ENCODE measurements at places on chromosomes 1 and 21.

GRCh38 chr1:204377800-204378668 is 18.3 kb upstream of the PLEKHA6 start:
- DNase-seq: peak; percentile 36

GRCh38 chr1:1427106-1427819 is 6.2 kb upstream of the ANKRD65 start:
- DNase-seq: no peak

GRCh38 chr1:110312188-110313121 is 26.7 kb upstream of the RBM15 start:
- DNase-seq: peak; percentile 28

DNA sequence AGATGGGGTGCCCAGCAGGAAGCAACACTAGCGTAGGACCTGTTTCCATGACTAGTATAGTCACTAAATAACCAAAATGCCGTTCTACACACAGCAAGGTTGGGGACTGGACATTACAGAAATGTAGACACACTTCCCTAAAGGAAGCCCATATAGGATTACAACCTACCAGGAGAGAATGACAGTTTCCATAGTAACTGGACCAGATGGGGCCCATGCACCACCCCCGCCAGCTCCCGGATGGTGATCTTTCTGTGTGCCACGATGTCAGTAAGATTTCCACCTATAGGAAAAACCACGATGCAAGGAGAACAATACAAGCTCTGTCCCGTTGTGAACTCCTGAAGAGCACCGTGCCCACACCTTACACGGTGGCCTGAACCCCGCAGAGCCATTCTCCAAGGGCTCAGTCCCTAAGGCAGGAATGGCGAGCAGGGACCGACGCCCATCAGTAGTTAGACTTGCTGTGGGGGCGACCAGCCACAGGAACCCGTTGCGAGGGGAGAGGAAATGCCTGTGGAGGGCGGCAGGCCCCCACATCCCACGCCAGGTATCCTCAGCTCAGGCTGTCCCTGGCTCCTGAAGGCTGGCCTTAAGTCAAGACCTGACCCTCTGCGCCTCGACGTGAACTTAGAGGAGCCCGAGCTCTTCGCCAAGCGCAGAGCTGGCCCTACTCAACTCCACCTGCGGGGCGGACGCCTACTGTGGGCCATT is 13.6 kb upstream of the CEP85 start:
- DNase-seq: no peak

- DNase-seq: no peak
Measured at GRCh38 chr21:30953605-30954004, 72.2 kb upstream of the KRTAP11-1 start.

- no peak for DNase-seq
Measured at GRCh38 chr1:232322162-232322734, 307.7 kb downstream of the SIPA1L2 start.

DNA sequence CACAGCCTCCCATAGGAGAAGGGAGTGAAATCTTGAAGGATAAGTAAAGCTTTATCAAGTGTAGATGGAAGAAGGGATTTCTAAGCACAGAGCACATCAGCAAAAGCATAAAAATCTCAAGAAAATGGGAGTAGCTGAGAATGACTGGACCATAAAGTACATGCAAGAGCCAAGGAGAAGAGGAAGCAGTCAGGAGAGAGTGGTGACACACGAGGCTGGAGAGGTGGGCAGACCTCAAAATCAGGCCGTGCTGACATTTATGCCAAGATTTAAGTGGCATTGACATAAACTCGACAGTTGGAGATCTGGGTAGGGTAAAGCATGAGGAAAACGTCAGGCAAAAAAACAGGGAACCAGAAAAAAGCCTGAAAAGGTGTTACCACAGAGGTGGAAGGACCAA is 62.3 kb downstream of the GFI1 start:
- DNase-seq: no peak

DNA sequence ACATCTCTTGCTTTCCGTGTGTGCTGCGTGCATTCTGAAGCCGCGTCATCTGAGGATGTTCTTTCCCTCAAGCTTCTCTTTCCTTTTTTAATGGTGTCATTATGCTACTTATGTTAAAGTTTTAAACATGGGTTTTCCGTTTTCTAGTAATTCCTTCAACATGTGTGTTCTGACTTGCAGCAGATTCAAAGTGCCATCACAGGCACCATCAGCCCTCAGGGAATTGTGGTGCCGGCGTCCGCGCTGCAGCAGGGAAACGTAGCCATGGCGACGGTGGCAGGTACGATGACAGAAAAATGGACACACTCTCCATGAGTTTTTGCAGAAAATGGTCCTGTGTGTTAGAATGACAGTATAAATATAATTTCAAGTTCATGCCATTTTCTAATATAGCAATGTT is 42.4 kb downstream of the PKNOX1 start:
- DNase-seq: no peak

DNA sequence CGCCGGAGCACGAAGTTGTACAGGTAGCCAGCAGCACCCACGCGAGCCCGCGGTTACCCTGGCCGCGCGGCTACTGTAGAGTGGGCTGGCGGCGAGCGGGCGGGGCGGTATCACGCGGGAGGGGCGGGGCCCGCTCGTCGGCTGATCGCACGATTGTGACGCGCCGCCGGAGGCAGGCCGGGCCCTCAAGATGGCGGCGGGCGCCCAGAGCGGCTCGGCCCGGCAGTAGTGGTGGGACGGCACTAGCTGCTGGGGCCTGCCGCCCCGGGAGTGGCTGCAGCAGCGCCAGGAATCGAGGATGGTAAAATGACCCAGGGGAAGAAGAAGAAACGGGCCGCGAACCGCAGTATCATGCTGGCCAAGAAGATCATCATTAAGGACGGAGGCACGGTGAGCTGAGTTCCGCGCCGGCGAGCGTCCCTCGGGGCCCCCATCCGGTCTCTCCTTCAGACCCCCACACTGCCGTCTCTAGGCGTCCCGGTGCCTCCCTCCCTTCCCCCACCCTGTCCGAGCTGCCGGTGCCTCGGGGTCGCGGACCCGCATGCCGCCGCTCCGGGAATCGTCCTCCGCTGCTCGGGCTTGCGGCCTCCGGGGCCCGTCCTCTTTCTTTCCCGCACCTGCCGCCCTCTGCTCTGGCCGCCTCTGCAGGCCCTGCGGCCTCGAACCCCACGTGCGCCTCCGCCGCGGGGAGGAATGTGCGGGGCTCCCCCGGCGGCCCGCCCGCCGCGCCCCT is 68.3 kb downstream of the SLC35A3 start:
- DNase-seq: peak; percentile 82

DNA sequence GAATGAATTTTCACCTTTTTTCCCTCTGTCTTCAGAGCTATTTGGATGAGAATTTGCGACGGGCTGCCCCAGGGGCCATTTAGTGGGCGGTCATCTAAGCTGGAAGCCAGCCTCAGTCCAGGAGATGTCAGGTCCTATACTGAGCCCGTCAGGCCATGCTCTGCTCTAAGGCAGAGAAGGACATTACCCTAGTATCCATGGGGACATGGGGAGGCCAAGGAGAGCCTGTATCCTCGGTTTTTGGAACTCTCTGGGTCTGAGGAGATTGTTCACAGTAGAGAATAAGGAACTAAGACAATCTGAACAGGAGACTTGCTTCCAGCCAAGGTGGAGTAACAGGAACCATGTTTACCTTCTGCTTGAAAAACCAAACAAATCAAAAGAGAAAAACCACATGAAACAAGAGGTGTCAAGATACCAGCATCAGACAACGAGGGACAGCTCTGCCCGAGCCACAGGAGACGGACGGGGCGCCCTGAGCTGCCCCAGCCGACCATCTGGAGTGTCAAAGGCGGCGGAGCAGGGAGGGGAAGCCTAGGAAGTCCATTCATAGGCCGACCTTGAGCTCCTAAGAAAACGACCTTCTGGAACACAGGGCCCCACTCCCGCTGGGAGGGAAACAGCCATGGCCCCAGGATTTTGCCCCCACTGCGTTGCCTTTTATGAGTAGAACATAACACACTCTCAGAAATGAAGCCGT is 20.0 kb upstream of the ADARB1 start:
- DNase-seq: no peak

DNA sequence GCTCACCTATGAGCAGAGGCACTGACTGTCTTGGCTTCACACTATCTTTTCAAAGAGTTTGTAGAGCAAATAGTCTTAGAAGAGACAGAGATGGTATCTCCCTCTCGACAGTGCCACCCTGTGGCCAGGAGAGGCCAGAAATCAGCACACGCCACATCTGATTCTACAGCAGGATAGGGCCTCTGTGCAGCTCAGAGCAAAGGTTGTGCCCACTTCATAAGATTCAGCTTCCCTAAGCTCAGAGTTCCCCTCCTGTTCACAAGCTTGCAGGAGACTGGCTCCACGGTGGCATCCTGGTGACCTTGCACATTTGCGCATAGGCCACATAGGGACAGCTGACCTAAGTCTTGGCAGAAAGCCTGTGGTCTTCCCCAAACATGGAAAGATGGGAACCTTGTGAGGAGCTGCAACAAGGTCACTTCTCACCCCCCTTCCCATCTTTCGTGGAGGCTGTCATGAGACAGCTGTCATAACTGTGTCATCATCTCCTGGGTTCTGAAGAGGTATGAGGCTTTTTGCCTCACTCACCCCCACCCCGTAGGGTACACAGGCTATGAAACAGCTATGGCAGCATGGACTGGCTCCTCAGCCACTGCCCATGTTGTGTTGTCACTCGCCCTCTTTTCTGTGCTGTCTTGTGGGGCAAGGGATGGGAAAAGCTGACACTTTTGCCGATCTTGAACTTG is 3.0 kb downstream of the ITLN2 start:
- DNase-seq: no peak

DNA sequence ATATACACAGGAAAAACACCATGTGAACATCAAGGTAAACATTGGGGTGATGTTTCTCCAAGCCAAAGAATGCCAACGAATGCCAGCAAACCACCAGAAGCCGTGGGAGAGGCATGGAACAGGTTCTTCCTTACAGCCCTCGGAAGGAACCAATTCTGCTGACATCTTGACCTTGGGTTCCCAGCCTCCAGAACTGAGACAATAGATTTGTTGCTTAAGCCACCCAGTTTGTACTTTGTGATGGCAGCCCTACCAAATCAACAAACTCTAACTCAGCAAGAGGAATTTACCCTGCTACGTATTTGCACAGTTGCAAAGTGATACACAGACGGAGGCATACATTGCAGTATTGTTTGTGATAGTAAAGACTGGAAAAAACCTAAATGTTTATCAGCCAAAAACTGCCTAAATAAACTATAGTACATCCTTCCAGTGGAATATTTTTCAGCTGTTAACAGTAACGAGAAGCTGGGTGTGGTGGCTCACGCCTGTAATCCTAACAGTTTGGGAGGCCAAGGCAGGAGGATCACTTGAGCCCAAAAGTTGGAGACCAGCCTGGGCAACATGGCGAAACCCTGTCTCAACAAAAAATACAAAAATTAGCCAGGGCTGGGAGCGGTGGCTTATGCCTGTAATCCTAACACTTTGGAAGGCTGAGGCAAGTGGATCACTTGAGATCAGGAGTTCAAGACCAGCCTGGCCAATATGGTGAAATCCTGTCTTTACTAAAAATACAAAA is 12.5 kb upstream of the ZC3H12A start:
- no peak for DNase-seq

DNA sequence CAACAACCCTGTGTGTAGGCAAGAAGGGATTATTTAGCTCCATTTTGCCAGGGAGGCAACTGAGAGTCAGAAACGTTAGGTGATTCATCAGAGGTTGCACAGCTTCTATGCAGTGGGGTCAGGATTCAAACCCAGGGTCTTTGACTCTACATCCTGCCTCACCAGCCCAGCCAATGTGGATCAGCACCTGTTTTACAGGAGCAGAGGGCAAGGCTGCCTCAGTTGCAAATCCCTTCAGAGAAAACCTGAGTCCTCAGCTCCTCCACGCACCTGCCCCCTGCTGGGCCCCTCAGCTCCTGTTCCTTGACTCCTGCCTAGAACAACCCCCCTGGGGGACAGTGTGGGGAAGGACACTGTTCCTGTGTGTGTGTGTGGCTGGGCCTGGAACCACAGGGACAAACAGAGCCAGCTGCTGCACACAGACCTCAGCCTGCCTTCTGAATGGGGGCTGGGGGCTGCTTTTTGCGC is 61.6 kb downstream of the LRRN2 start:
- DNase-seq: no peak

DNA sequence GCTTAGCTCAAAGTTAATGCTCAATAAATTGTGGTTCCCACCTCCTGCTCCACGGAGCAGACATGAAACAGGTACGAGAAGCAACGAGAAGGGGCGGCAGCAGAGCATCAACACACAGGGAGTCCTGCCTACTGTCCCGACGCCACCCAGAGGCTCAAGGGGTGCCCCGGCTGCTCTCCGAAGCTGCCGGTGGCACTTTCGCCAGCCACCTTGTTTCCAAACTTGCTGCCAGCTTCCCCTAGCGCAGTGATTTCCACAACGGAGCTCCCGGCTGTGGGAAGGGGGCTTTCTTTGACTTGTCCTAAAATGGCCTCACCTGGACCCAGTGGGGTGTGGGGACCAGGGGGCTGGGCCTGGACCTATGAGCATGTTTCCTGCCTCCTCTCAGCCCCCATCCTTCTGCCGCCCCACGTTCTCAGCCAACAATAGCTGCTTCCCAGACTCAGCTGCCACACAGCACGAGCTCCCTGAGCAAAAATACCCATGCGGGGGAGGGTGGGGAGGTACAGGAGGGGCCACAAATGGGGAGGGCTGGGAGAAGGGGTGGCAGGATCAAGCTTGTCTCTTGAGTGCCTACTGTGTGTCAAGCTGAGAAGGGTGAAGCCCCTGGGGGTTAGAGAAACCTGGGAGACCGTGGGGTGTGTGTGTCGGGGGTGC is 35.6 kb upstream of the ECE1 start:
- DNase-seq: no peak

DNA sequence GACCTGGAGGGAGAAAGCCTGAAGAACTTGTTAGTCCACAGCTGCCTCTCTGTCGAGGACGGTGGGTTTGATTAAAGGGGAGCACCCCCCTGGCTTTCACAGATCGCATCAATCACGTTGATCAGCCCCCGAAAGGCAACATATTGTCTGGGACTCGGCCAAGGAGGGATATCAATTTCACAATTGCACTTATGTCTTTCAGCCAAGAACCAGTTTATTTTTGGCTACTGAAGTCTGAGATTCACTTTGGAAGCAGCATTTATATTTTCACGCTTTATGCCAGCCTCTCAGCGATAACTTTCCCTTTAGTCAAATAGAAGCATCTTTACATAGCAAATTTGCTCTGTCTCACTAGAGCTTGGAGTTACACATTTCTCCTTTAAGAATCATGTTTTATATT is 253.2 kb upstream of the RRP15 start:
- no peak for DNase-seq

DNA sequence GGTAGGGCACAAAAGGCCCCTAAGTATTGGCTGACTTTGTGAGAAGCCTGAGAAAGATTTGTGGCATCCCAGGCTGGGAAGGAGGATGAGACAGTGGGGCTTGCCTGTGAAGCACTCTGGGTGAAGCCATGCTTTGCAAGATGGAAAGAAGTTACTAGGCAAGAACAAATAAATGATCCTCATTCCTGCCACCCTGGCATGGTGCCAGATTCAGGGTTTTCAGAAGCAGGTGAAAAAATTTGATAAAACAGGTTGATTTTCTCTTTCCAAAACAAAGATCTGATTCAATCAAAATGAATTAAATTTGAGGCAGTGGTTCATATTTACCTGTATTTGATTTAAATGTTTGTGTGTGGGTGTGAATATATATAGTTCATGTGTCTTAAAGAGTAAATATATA is 386.9 kb upstream of the PROX1 start:
- no peak for DNase-seq

Data from stimulated activated CD4-positive, alpha-beta T cell treated with anti-CD3 and anti-CD28 coated beads, TNF-alpha, amount 100 ng/mL, for 1 hour (primary cell).